OCI-LY7 (cell line): ENCODE measurements at places on chromosomes 12 and 14. TPM values are rescaled to one million over a fixed set of nuclear protein-coding genes. Genes with fewer than 3 reads are reported as not detected.

The ERP27 gene
- total RNA-seq = 1.7 and 3.3 TPM in 2 replicates

The RIPK3 gene
- total RNA-seq = 14.5 and 18.8 TPM in 2 replicates

GRCh38 chr12:28327722-28328121, 137.5 kb downstream of the CCDC91 start:
- no peak for DNase-seq

GRCh38 chr12:48816143-48816854, 2.0 kb upstream of the CACNB3 start:
- DNase-seq = no peak

GRCh38 chr12:104475271-104475670, 18.5 kb downstream of the CHST11 start:
- DNase-seq = no peak
